ENCODE measurements at places on chromosomes 13 and 19.

DNA sequence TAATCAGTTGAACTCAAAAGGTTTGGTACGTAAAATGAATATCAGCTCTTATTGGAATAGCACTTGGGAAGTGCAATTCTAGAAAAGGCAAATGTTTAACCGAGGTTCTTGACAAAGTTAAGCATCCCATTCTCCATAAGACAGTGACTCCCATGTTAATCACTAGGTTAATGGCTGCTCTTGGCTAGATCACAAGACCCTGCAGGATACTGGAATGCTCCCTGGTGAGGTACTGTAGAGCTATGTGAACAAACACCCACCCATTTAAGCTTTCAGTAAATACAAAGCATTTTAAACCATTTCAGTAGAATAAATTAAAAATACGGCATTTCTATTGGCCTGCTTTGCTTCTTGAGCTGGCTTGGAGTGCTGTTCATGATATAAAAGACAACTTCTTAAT, 56.5 kb downstream of the TDRD3 start:
- no peak for ATAC-seq

- ATAC-seq, result peak; percentile 20
These were observed 225.8 kb upstream of the IRS2 start for GRCh38 chr13:110012102-110012739.

DNA sequence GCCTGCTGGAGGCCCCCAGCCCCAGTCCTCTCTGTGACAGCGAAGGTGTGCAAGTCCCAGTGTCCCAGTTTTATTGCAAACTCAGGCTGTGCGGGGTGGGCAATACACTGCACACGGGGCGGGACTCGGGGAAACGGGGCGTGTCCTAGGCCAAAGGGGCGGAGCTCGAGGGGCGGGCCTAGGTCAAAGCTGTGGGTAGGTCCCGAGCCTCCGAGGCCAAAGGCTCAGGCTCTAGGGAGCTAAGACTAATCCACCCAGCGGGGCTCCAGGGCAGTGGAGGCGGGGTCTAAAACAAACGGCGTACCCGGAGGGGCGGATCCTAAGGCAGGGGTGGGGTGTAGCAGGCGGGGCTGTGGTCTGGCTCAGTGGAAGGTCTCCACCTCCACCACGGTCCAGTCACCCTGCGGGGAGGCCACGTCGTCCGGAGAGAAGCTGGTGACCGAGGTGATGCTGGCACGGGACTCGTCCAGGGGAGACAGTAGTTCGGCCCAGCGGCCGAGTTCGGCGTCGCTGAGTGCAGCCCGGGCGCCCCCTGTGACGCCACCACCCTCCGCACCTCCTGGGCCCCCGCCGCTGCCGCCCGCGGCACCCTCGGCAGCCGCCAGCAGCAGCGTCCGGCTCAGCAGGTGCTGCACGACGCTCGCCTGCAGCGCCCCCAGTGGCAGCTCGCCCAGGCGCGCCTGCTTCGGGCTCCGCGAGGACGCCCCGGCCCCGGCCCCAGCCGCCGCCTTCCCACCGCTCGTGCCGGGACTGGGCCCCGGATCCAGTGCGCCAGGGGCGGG, 5.3 kb downstream of the PRR36 start:
- ATAC-seq, result peak; percentile 62

DNA sequence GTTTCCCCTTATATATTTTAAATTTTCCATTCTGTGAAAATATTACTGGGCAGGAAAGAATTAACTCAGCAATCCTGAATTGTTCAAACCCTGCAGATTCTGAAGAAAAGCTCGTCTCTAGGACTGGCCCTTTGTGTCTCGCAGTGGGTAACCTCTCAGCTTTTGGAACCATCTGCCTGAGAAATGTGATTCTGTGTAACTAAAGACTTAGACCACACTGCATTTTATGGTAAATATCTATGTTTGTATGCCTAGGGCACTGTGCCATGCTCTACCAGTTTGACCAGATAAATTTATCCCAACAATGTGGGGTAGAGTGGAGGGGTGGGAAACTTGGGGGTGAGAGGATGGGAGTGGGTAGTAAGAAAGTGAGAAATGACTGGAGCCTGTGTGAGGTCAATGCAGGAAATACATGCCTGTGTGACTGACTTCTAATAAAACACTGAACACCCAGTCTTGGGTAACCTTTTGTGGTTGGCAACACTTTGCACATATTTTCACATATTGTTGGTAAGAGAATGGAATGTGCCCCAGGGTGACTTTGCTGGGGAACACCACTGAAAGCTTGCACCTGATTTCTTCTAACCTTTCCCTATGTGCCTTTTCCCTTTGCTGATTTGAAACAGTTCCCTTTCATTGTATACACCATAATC, 1181.9 kb downstream of the OLFM4 start:
- ATAC-seq, result peak; percentile 78

GRCh38 chr13:62846302-62846701, 1430.7 kb upstream of the PCDH20 start:
- no peak for ATAC-seq

DNA sequence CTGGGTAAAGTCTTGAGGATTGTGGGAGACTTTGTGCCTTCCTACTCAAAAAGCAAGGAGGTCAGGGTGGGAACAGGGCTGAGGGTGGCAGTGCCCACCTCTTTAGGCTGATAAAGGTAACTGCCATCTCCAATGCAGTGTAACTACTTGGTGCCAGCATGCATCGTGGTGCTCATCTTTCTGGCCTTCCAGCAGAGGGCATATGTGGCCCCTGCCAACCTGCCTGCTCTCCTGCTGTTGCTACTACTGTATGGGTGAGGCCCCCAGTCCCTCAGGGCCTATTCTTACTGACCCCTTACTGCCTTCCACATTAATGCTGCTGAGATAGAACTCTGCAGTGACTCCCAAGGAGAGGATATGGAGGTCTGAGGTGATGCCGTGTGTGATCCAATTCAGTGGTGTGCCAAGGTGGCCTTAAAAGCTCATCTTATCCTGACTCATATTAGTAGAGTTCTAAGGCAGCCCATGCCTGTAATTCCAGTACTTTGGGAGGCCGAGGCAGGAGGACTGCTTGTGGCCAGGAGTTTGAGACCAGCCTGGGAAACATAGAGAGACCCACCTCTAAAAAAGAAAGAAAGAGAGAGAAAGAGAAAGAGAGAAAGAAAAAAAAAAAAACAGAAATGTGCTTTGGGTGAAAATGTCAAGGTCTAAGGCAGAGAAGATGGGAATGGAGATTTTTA, 9.7 kb upstream of the ARHGAP45 start:
- ATAC-seq, result peak; percentile 12

- ATAC-seq, result no peak
These were observed 630 bp downstream of the SPPL2B start for GRCh38 chr19:2329149-2329478.

DNA sequence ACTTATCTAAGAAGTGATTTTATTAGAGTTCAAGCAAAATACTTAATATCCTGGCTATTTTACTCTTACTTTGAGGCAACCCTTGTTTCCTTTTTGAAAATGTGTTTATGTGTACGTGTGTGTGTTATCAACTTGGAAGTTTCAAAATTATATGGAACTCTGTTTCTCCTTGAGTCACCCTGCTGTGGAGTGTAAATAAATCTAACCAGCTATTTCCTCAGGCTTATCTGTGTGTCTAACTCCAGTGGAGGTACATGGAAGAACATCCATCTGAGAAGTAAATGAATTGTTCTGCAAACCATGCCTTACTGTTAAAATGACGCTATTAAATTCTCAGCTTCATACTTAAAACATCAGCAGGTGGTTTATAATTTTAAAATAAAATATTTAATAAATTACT, 583.4 kb upstream of the SLITRK5 start:
- ATAC-seq, result no peak

DNA sequence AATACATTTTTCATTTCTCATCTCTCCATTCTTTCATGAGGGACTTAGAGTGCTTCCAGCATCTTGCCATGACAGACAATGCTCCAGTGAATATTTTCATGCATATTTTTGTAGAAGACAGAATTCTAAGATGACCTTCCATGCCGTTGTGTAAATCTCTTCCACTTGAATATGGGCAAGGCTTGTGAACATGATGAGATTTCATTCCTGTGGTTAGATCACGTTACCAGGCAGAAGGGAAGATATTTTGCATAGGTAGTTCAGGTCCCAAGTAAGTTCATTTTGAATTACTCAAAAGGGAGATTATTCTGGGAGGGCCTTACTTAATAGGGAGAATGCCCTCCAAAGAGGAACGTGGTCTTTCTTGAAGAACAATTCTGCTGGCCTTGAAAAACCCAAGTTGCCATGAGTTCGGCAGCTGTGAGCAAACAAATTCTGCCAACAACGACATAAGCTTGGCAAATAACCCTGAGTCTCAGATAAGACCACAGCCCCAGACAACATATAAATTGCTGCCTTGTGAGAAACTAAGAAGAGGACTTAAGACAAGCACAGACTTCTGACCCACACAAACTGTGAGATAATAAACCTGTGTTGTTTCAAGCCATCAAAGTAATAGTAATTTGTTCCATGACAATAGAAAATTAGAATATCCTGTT, 400.5 kb upstream of the GPC6 start:
- no peak for ATAC-seq

- no peak for ATAC-seq
These were observed 8.0 kb downstream of the WDR18 start for GRCh38 chr19:991932-992669.

DNA sequence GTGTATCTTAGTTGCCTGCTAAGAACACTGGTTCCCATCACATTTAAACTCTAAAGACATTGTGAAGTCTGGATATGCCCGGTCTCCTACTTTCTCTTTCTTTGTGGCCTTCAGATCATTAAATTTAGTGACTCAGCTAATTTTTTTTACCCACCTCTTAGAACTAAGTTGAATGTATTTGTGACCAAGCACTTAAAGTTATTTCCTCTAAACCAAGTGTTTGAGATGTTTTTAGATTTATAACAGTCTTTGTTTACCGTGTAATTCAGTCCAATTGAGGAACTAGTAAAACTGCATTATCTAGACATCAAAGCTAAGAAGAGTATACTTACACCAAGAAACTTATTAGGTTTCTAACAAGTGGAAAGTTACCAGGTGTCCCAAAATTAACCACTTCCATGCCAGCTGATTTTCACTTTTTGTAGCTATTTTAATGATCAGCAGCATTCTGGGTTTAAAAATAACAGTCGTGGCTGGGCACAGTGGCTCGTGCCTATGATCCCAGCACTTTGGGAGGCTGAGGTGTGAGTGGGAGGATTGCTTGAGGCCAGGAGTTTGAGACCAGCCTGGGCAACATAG, 53.1 kb downstream of the ARHGAP35 start:
- no peak for ATAC-seq

DNA sequence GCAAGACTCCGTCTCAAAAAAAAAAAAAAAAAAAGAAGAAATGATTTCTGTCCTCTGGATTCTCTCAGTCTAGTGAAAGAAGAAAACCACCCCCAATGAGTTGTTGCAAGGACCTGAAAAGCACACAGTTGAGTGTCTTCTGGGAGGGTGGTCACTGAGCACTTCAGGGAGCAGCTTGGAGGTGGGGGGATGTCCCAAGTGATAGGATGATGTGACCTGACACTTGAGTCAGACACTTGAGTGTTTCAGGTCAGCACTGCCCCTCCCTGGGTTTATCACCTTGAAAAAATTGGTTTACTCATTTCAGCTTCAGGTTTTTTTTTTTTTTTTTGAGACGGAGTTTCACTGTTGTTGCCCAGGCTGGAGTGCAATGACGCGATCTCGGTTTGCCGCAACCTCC, 63.2 kb downstream of the ZNF823 start:
- ATAC-seq, result no peak

DNA sequence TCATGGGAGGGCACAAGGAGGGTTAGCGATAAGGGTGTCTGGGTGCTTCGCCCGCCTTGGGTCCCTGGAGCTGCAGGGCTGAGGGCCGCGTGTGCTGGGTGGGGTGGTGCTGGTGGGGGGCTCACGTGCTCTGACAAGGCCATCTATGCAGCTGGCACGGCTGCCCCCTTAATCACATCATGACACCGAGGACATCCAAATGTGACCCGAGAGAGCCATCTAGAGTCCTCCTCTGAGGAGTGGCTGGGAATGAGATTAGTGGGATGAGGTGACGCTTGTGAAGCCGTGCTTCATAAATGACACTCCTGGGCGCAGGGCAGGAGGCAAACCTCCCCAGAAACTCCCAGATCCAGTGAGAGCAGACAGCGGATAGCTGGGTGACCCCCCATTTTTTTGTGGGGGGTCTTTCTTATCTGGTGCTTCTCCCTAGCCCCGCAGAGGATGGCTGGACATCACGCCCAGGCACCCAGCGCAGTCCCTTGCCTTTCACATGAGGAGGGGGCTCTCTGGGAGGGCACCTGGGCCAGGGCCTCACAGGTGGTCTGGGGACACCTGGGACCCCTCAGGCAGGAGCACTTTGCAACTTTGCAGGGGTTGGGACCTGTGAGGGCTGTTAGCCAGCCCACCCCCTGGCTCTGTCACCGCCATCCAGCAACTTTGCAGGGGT, 6.6 kb downstream of the FZR1 start:
- no peak for ATAC-seq

GRCh38 chr19:15180451-15181390, 20.1 kb downstream of the NOTCH3 start:
- ATAC-seq, result peak; percentile 10

- ATAC-seq, result no peak
These were observed 1320.6 kb downstream of the PCDH9 start for GRCh38 chr13:65909501-65909900.

DNA sequence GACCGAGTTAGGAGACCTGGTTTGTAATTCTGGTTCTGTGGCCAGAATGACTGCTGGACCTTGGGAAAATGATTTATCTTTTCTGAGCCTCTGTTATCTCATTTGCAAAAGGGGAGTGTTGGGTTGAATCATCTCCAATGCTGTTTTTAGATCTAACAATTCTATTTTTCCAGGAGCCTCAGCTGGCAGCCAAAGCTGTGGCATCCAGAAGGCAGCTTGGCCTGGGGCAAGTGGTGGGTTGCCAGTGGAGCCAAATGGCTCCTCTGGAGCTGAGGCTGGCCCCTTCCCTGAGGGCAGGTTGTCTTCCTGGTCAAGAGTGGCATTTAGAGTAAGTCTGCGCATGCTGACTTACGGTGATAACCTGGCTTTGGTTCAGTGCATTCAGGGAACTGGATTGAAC, 21.3 kb downstream of the B3GLCT start:
- no peak for ATAC-seq

DNA sequence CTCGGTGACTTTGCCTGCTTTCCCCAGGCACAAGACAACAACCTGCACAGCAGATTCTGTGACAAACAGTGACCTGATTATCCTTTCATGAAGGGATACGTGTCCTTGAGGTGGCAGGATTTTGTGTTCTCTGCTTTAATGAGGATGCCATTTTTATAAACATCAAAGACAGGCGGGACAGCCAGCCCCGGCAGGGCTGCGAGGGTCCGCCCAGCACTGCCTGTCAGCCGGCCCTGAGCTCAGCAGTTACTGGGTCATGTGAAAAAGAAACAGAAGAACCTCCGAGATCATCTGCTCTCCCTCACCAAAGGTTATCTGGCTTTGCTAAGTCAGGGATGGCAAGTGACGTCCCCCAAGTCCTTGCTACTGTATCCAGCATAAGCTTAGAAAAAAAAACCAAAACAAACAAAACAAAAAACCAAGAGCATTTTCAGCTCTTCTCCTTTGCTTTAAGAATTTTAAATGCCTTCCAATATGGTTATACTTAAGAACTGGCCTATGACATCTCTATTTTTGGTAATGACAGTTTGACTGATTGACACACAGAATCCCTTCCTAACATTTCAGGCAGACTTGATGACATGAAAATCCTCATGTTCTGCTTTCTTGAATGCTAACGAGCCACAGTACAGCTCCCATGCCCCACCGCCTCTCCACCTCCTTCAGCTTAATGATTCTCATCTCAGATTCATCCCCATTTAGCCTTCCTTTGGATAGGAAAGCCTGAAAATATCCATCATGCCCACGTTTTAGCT, 666.6 kb upstream of the ARGLU1 start:
- ATAC-seq, result no peak

Data from esophagus mucosa (tissue), 1 donor.